ENCODE measurements at places on chromosomes 3 and 15.
A peak's percentile ranks its signal among the peaks of the same experiment; 100 is the strongest.

DNA sequence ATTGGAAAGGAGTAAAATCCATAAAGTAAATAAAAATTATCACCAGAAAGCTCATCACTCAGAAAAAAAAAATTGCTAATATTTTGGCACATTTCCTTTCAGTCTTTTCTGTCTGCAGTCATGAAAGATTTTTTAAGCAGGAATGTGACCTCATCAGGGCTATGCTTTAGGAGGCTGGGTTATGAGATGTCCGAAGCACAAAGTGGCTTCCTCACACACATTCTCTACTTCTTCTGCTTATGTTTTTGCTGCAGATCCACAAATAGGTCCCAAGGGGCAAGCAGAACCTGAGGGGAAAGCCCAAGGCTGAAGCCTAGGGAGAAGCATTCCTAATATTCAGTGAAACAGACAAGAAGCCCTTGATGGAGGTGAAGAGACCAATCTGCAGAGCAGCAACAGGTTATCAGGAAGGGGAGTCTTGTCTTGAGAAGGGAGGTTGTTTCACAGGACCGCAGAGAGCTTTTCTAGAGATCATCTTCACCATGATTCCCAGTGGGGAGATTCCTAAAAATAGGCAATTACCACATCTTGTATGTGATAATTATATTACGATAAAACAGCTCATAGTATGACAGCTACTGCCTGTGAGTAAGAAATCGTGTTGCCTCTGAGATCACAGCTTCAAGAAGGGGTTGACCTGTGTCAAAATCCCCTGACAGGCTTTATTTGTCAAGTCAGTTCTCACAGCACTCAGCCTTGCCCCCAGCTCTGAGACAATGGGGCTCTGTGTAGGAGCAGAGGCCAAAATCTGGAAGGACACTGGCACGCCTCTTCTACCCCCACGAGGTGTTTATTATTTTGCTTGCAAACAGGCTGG, 60.5 kb downstream of the IGF2BP2 start:
- no peak for DNase-seq

GRCh38 chr3:117473981-117474538, 764.5 kb downstream of the TUSC7 start:
- DNase-seq = no peak

DNA sequence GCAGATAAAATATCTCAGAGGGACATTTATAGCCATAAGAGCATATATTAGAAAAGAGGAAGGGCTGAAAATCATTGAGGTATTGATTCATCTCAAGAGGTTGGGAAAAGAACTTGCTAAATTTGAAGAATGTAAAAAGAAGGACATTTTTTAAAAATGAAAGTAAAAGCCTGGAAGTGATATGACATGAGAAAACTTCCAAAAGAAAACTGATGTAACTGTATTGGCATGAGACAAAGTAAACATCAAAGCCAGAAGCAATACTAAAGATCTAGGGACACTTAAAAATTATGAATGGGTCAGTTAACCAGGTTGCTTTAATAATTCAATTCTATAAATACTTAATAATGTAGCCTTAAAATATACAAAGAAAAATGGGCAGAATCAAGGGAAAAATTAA, 31.9 kb downstream of the CEP63 start:
- no peak for DNase-seq

GRCh38 chr3:73073091-73073707, 11.7 kb downstream of the EBLN2 start:
- no peak for DNase-seq

DNA sequence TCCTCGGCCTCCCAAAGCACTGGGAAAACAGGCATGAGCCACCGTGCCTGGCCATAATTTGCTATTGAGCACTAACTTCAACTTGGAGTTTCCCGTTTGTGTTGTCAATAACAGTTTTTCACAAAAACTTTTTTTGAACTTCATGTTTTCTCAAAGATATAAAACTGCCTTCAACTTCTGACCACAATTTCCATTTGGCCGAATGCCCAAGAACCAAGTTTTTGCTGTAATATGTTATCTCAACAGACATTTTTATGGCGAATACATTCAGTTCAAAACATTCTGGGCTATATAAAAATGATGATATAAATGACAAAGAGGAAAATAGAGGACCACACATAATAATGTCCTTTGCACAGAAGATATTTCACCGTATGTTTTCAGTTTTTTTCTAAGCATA, 56.4 kb downstream of the NEDD4 start:
- DNase-seq = no peak

GRCh38 chr15:79129235-79129634, 38.7 kb upstream of the RASGRF1 start:
- DNase-seq = no peak

- no peak for DNase-seq
Measured at GRCh38 chr3:3744826-3745225, 54.4 kb upstream of the LRRN1 start.

DNA sequence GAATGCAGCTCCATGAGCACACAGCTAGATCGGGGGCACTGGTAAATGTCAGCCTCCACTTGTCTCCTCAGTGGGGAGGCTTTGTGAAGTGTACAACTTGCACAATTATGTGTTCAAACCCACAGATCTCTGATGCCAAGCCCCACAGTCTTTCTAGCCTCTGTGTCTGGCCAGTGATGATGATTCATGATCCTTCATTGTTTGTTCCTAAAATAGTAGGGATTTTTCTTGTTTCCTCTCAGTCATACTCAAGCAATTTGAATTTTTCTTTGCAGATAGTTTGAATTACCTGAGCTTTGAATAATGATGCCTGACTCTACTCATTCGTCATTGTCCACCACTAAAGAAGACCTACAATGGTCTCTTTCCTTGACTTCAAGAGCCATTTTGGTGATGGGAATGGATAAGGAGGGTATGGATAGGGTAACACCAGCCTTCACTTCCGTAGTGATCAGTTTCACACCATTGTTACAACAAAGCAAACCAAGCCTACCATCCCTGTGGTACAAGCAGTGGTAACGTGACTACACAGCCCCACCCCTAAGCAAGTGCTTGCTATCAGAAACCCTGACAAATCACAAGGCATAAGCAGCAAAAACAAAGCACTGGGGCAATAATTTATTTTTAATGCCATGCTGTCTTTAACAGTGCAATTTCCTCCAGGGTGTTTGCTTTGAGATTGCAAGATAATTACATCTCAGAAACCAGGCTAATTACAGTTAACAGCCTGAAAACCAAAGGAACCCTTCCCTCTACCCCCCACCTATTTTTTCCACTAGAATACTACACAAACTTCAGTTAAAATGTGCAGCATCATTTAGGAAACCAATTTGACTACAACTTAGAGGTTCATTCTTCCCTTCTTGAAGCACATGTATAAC, 114.1 kb upstream of the PPP2R3A start:
- no peak for DNase-seq

DNA sequence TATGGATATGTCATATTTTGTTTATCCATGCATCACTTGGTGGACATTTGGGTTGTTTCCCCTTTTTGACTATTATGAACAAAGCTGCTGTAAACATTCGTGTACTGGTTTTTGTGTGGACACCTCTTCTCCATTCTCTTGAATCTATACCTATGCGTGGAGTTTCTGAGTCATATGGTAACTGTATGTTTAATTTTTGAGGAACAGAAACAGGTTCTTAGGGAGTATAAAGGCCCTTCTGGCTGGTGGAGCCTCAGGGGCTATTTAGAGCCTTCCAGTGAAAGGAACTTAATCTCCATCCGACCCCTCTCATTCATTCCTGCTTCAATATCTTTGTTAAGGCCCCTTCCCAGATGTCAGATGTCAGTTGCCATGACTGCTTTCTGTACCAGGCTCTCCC, 14.1 kb upstream of the CTXND1 start:
- DNase-seq = no peak

- no peak for DNase-seq
Measured at GRCh38 chr3:108092501-108092900, 1.7 kb upstream of the CD47 start.

- no peak for DNase-seq
Measured at GRCh38 chr15:40825661-40826422, 2.7 kb downstream of the PPP1R14D start.

DNA sequence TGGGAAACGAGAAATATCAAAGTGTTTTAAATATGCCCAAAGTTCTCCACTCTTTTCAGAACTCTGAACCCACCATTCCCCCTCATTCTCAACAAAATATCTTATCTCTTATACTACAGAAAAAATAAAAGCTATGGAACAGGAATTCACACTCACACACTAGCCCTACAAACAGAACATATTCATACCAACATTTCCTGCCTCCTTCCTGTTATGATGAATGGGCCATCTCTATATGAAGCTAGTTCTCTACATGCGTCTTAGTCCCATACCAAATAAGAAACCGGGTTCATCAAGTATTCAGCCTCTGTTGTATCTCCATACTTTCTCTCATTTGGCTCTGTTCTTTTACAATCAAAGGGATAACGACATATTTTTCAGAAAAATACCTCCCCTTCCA, 72.6 kb downstream of the PLSCR2 start:
- no peak for DNase-seq

GRCh38 chr15:94205366-94205765, 26.0 kb upstream of the MCTP2 start:
- DNase-seq = no peak

DNA sequence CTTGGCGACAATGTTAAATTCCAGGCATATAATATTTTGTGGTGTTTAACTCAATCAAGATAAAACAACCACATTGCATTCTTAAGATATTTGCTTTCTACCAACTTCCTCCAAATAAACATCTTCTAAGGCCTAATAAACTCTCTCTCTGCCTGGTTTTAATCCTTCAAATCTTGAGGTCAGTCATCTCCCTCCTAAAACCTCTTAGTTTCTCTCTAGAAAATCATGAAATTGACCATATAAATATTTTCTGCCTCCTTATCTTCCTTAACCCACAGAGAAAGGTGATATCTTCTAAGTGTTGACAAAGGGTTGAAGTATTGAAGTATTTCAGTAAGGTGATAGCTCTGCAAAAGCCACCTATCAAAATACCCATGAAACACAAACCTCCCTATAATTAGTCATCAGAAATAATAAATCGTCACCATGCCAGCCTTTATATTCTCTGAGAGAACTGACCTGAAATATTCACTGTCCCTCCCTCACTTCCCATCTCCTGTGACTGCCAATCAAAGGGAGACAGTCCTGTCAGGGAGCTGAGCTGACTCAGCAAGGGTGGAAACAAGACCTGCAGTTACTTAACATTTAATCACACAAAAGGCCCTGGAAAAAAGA, 1261.1 kb downstream of the ROBO1 start:
- no peak for DNase-seq

DNA sequence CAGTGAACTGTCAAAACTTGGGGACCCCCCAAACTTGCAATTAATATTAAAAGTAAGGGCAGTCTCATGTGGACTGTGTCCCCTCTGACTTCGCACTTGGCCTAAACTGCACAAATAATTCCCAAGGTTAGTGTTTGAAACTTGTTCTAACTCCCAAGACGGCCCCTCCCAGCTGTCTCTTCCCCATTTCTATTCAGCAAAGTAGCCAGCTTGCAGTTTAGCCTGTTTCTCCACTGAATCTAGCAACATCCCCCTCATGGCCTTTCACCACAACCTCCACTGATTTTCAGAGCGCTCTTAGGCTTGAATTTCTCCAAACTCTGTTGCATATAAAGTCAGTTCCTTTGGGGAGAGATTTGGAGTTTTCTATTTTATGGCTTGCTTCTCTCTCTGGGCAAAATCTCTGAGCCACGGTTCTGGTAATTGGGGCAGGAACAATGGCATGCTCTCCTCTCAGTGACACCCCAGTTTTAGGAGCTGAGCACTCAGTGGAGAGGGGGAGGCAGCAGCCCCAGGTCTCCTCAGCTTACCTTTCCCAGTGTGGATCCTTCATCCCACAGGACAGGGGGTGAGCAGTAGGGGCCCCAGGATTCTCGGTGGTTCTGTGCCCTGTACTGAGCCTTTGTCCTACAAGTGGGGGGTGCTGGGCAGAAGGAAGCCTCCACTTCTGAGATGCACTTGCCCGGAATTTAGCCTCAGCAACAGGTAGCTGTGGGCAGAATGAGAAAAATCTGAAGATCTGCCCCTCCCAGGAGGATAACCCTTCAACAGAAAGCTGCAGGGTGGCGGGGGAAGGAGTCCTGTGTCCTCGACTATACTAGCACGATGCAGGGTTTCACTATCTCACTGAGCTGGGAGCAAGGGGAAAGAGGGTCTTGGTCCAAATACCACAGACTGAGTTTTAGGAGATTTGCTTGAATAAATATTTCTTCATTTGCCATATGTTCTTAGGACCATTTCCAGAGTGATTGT, 39.3 kb upstream of the GATA2 start:
- no peak for DNase-seq

- DNase-seq = no peak
Measured at GRCh38 chr15:75731248-75732151, 18.9 kb upstream of the CSPG4 start.

DNA sequence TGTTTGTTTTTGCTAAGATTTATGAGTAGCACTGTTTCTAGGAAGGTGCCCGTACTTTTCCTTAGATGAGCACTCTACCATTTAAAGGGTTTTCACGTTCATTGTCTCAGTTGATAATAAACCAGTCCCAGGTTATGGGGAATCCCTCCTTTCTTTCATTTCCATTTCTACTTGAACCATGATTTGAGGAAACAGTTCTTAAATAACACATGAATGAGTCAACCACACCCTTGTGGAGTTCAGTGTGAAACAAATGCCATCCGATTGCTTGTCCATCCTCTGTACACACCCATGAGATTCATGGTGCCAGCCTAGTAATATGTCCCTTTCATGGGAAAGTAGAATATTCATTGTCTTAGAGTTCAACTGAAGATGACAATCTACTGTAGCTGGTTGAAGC, 23.1 kb downstream of the CMTM8 start:
- no peak for DNase-seq

GRCh38 chr15:40290918-40291574, 8.2 kb upstream of the ANKRD63 start:
- peak; percentile 47 for DNase-seq

- DNase-seq = no peak
Measured at GRCh38 chr3:160376681-160377080, 22.3 kb downstream of the IFT80 start.

- no peak for DNase-seq
Measured at GRCh38 chr15:75727851-75728715, 15.4 kb upstream of the CSPG4 start.

DNA sequence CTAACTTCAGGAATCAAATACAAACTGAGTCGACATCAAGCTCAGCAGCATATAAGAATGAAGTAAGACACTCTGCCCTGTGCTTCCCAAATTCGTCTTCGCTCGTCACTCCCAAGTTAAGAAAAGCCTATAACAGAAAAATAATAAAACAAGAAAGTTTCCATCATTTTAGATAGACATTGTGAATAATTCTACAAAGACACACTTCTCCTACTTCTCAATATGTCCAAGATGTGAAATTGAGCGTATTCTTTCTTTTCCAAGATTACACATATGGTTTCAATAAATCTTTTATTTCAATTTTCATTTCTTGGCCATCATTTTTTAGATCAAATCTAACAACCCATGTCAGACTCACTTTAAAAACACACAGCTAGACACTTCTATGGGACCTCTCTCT, 85.1 kb downstream of the FSIP1 start:
- DNase-seq = no peak

Data from upper lobe of left lung (tissue), 6 donors.